ENCODE measurements at places on chromosomes 12 and 14.

DNA sequence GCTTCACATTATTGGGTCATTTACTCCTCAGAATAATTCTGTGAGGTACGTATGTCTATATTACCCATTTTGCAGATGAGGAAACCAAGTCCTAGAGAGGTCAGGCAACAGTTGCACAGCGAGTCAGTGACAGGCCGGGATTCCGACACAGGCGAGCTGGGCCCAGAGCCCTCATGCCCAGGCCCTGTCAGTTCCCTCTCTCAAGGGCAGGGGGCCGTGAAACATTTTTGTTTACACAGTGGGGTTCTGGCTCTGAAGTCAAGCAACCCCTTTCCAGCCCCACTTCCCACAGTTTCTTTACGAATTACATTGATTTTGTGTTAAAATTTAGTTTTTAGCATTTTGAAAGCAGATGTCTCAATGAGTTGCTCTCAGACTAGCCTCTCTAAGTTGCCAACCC, 46.7 kb downstream of the ESRRB start:
- DNase-seq, result no peak

DNA sequence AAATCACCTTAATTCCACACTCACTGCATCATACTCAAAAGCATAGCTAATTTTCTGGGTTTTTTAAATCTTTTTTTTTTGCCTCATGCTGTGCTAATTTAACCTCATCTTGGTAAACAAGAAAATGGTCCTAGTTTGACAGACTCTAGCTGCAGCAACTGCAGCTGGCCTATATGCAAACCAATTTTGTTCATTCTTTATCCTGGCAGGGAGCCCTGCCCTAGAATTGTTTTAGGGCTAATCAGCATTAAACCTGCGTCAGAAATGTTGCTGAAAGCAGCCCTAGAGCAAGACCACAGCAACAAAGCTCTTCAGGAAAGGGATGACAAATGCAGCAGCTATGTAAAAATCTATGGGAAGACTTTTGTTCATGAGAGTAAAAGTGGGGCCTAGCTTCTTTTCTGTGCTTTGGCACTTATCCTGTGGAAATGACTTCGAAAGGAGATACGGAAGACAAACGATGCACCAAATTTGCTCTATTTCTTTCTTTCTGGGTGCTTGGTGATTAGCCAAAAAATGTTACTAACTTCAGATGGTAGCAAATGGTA, 72.2 kb downstream of the DENND5B start:
- DNase-seq, result no peak

- no peak for DNase-seq
Observed at GRCh38 chr12:122643207-122643805, 59.9 kb downstream of the HCAR2 start.

DNA sequence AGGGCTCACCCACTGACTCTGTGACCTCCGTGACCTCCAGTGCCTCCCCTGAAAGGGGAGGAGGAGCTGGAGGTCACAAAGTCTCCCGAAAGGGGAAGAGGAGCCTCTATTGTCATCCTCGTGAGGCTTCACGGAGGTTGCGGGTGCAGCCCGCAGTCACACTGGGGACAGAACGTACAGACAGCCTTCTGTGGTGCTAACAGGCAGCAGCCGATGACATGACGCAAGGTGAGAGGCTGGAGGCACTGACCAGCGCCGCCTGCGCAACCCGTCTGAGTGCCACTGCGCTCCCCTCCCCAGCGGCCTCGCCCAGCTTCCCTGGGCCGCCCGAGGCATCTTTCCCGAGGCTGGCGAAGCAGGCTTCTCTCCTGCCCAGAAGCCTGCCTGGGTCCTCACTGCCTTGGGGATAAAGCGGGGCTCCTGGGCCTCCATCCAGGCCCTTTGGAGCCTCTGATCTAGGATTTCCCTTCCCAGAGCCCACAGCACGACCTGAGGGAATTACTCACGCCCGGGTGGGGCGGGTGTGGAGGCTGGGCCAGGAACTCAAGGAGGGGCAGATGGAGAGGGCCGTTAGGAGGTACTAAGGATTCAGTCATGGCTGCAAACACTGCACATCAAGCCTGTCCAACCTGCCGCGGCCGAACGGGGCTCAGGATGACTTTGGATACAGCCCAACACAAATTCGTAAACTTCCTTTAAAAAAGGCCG, 12.3 kb upstream of the LBHD2 start:
- DNase-seq, result peak; percentile 79

DNA sequence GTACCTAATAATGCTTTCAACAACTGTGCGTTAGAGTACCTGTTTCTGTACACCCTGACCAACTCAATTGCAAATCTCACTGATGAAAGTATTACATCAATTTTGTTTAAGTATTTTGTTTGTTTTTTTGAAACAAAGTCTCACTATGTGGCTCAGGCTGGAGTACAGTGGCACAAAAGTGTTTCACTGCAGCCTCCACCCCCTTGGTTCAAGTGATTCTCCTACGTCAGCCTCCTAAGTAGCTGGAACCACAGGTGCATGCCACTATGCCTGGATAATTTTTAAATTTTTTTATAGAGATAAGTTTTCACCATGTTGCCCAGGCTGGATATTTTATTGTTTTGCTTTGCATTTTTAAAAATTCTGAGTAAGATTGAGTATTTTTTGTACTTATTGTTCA, 46.7 kb downstream of the YEATS4 start:
- no peak for DNase-seq

DNA sequence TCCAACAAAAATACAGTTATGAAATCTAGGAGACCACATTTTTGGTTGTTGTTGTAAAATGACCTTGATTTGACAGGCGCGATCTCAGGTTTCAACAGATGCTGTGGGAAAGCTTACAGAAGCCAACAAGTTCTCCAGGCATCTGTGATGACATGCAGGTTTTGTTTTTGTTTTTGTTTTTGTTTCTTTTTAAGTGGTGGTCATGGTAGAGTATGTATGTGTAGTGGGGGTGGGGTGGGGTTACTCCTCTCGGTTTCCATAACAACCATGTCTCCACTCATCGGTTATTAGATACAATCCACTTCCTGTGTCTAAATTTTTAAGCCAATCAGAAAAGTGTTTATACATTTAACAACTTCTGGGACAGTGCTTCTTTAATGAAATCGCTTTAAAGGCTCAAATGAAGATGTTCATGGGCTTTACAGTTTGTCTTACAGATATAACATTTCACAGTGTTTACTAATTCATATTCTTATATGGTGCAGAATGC, 199.9 kb upstream of the FOXN3 start:
- no peak for DNase-seq

DNA sequence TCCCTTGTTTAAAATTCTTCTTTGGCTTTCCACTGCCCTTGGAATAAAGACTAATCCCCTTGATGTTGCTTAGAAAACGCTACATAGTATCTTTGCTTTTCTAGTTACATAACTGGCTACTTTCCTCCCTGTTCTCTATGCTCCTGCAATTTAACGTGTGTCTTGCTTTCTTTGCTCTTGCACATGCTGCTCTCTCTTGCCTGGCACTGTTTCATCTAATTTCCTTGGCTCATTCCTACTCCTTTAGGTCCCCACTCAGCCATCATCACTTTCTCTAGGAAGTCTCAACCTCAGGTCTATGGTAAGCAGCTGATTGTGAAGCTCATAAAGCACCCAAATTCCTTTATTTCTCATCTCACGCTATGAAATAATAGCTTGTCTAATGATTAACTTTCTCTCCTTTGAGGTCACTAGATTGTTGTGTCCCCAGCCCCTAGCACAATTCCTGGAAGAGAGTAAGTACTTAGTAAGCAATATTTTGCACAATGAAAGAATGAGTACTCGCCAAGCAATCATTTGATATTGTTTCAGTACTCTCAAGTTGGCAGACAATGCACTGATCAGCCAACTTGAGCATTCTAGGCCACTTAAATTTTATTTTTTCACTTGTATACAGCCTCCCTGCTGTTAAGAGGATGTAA, 3.3 kb downstream of the ALDH6A1 start:
- no peak for DNase-seq

DNA sequence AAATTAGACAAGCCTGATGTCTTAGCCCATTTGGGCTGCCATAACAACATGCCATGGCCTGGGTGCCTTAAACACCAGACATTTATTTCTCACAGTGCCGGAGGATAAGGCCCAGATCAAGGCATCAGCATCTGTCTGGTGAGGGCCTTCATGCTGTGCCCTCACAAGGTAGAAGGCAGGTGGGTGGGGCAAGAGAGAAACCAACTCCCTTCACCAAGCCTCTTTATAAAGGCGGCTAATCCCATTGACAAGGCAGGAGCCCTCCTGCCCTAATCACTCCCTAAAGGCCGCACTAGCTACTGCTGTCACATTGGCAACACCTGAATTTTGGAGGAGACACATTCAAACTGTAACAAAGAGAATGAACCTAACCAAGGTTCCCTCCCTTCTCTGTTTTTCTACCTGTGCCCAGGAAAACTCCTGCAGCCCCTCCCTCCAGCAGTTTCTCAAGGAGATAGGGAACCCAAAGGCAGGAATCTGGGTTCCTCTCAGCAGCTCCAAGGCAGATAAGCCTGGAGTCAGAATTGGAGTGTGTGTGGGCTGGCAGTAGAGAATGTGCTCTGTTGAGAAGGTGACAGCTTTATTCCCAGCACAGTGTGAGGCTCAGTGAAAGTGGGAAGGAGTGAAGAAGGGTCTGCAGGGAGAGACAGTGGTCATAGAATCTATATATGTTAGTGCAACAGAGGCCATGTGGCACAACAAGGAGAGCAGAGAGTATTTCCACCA, 21.7 kb upstream of the GPATCH2L start:
- DNase-seq, result no peak

DNA sequence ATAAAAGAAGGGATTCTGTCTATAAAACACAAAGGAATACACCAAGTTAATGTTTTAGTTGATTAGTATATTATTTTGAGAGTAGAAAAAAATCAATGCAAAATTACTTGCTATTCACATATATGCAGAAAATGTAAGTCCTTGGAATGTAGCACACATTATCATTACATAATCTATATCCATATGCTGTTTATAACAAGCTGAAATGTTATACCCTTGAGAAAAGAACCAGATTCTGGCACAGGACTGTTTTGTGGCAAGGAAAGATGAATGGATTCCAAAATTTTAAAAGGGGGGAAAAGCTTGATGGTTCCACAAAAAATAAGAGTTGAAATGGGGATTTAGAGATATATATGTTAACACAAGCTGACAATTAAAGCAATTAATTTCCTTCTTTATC, 153.6 kb downstream of the MSRB3 start:
- no peak for DNase-seq

DNA sequence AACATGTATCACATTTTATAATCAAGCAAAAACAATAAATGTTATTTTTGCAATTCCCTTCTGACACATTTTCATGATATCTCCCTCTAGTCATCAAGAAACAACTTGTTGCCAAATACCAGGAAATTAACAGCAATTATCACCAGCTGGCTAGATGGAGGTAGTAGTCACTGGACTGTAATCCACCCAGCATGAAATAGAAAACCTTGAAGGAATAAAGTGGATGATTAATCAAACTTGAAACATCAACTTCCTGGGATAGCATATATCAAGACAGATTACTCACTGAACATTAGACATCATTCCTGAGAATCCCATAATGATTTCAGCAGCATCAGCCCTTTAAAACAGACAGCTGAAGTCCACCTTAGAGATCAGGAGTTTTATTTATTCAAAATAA, 259.0 kb downstream of the CCDC59 start:
- DNase-seq, result no peak

GRCh38 chr14:92932448-92933395, 9.8 kb downstream of the CHGA start:
- no peak for DNase-seq

DNA sequence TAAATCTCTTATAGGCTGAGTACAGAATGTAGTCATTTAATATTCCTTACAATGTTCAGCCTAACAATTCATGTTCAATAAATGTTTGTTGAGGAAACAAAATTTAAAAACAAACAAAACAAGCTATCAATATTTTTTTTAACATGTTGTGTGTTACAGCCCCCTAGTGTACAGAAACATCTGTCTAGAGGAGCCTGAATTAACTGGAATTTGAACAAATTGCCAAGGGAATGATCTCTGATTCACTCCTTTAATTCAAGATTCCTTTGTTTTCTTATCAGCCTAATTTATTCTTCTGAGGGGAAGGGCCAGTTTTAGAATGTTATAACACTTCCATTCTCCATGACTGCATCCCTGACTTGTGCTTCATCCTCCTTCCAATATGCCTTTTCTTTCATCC, 127.2 kb downstream of the CMAS start:
- no peak for DNase-seq

DNA sequence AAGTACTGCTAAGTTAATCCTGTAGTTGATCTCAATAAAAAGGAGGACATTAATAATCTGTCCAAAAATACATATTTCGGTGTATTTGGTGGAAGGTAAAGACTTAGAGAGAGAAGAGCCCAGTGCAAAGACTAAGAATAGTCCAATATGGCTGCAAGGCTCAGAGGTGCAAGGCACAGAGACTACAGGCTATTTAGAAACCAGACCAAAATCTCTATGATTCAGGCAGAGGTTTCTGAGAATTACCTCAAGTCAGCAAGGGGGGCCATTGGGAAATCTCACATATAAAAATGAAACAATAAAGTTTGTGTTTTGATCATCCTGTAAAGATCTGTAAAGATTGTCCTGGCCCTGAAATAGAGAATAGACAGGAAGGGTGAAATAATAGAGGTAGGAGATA, 1173.0 kb downstream of the VRK1 start:
- DNase-seq, result no peak

DNA sequence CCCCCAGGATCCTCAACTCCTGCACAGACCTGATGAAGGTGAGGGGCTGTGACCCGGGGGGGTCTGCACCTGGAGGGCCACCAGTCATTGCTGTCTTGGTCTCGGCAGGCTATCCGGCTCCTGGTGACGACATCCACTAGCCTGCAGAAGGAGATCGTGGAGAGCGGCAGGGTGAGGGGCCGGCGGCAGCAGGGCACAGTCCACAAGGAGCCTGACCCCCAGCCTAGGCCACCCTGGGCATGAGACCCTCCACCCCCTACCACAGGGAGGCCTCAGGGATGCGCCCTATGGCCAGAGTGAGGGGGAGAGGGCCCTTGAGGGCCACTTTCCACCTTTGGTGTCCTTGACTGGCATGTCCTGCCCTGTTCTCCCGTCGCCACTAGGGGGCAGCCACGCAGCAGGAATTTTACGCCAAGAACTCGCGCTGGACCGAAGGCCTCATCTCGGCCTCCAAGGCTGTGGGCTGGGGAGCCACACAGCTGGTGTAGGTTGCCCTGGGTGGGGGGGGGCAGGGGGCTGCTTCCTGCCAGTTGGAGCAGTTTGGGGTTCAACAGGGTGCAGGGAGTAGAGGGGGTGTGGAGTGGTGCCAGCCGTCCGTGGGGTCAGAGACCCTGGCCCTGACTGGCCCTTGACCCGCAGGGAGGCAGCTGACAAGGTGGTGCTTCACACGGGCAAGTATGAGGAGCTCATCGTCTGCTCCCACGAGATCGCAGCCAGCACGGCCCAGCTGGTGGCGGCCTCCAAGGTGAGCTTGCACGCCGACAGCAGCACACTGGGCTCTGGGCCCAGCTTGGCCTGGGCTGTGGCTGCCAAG, 25.0 kb downstream of the HIP1R start:
- DNase-seq, result peak; percentile 86

DNA sequence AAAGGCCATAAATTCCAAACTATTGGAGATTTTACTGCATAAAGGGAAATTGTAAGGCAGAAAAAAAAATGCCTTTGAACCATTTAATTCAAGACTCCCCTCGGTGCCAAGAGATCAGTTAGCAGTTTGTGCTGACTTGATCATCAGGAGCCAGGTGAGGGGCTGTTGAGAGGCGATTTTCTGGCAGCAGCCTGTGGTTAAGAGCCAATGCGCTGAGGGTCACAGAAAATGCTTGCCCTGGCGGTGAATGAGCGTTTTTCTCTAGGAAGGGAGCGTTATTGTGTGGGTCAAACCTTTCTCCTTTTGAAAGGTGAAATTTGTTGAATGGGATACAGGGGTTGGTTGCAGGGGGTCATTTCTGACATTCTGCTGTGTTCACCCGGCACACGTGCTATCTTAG, 4.7 kb downstream of the SRRM4 start:
- DNase-seq, result no peak

Measured in inflammatory macrophage (primary cell).